ENCODE measurements at places on chromosomes 6 and 20.

DNA sequence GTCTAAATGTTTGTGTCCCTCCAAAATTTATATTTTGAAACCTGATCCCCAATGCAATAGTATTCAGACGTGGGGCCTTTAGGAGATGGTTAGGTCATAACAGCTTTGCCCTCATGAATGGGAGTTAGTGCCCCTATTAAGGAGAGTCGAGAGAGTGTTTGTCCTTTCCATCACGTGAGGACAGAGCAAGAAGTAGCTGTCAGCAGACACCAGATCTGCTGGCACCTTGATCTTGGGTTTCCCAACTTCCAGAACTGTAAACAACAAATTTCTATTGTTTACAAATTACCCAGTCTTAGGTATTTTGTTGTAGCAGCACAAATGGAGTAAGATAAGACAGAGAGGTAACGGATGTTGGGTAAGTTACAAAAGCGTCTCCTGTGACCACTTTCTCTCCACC, 46.6 kb downstream of the FAM50B start:
- no peak for DNase-seq

GRCh38 chr6:140105857-140106256, 731.4 kb upstream of the CITED2 start:
- no peak for DNase-seq

DNA sequence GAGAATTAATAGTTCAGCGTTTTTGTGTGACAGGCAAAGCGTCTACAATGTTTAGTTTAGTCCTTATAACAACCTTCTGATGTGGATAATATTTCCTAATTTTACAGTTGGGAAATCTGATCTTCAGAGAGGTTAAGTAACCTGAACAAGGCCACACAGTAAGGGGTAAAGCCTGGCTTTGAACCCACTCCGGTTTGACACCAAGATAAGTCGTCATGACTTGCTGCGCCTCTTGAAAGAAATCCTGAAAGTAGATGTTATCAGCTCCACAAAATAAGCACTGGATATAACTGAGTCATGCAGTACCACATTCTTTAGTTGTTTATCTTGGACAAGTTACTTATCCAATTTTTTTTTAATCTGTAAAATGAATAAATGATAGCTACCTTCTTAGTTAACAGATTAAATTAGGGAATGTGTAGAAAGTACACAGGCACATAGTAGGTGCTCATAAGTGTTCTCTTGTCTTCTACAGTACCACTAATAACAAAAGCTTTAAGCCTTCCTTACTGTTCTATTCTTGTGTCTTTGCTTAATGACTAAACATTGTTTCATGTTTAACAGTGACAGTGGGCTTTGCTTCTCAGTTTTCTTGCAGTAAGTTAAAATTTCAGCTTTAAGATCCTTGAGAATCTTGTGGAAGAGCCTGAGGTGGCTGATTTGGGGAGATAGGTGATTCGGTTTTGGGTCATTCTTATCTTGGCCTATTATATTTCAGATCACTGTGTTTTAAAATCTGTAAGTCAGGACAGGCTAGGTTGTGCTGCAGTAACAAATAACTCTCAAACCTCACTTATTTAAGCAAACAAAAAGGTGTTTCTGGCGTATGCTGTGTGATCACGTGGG, 2.1 kb downstream of the HIVEP1 start:
- no peak for DNase-seq

DNA sequence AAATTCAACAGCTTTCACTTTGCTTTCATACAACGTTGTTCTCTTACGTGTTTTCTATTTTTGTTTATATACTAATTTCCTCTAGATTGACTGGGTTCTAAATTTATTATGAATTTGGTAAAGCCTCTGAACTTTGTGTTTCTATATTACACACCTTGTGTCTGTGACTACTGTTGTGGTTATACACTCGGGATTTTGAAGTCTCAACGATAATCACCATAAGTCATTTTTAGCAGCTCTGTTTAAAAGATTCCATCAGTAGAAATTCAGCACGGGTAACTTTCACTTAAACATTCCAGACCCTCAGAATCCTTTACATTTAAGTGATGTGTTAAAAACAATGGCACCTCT, 31.8 kb upstream of the HBS1L start:
- no peak for DNase-seq

DNA sequence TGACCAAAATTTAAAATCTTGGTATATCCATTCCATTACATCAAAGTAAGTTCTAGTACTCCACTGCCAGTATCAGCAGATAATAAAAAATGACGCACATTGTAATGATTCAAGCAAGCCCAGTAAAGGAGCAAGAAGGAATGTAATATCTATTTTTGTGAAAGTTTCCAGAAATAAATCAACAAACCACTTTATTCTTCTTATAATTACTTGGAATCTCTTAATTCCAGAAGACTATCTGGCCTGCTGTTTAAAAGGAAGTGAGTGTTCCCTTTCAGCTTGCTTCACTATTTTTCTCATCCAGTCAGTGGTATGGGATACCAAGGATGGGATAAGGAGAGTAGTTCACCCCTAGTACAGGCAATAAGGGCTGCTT, 42.2 kb upstream of the DSE start:
- DNase-seq, result no peak

DNA sequence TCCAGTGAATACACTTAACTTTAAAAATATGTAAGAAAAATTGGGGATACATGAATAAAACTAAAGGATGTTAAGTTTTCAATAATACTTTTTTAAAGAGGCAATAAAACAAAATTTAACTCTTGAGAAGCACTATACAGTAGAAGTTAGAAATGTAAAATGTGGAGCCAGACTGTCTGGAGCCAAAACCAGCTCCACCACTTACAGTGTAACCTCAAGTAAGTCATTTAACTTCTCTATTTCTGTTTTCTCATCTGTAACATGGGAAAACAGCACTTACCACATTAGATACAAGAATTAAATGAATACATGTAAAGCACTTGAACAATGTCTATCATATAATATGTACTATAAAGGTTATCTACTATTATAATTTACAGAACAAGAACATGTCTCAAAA, 6.7 kb downstream of the ATG5 start:
- no peak for DNase-seq

GRCh38 chr6:23851522-23851921, 274.5 kb upstream of the NRSN1 start:
- peak; percentile 30 for DNase-seq

GRCh38 chr20:64067733-64068307, 4.8 kb downstream of the TCEA2 start:
- no peak for DNase-seq

- DNase-seq, result no peak
These were observed 8.8 kb downstream of the CDH4 start for GRCh38 chr20:61260905-61261304.

DNA sequence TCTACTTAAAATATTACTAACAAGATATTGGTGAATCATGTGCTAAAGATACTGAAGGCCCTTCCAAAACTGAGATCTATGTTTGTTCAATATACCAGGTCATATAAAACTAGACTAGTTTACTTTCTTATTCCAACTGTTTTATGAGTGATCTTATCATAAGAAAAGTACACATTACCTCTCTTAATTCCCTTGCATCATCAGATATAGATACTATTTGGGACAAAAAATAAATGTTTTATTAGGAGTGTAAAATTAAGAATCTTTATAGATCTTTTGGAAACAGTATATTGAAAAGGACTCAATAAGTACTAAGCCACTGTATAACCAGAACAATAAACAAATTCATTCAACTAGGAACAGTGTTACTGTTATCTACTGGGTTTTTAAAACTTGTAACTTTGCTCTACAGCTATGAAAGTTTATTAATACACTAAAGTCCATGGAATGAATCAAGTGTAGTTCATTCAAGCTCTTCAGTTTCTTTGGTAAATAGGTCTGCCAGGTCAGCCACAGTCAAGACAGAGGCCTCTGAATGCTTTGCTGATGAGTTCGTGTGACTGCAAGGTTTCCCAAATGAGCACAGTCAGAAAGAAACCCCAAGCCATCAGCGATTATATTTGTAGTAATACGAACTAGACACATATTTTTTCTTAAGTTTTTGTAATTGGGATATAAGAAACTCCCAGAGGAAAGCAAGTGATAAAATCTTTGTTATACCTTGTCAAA, 71.8 kb upstream of the FBXO30 start:
- DNase-seq, result no peak

GRCh38 chr6:169957351-169957963, 206.0 kb downstream of the ERMARD start:
- DNase-seq, result no peak

DNA sequence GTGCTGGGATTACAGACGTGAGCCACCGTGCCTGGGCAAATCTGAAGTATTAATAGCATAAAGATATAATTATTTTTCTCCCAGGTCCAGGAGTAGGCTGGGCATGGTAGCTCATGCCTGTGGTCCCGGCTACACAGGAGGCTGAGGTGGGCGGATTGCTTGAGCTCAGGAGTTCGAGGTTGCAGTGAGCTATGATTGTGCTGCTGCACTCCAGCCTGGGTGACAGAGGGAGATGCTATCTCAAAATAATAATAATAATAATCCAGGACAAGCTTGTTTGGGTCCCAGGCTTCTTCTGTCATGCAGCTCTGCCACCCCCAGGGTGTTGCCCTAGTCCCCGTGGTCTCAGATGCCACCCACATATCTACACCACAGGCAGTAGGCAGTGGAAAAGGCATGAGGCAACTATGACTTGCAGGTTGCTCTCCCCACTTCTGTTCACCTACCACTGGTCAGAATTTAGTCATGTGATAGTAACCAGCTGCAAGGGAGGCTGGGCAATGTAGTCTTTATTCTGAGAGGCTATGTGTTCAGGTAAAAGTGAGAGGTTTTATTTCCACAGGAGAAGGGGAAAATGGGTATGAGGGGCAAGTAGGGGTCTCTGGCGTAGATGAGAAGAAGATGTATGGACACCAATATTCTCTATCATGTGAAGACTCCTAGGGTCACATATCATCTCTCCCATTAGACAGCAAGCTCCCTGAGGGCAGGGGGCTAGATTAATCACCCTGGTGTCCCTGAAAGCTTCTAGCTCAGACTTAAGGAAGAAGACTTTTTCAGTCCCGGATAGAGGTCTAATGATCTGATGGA, 25.7 kb downstream of the TCF15 start:
- DNase-seq, result no peak

DNA sequence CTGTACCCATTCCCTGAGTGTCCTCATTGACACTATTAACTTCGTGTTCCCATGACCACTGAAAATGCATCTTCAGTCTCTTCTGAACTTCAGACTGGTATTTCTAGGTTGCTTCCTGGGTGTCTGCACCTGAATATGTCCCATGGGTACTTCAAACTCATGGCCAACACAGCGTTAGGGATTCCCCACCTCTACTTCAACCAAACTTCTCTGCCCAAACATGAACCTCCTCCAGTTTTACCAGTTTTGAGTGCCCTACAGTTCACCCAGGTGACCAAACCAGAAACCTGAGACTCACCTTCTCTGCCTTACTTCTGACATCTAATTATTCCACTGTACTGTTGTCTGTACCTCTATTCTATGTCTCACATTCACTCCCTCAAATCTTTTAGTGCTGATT, 99.5 kb upstream of the SUPT3H start:
- DNase-seq, result no peak

GRCh38 chr20:60817891-60818290, 434.2 kb upstream of the CDH4 start:
- DNase-seq, result no peak

DNA sequence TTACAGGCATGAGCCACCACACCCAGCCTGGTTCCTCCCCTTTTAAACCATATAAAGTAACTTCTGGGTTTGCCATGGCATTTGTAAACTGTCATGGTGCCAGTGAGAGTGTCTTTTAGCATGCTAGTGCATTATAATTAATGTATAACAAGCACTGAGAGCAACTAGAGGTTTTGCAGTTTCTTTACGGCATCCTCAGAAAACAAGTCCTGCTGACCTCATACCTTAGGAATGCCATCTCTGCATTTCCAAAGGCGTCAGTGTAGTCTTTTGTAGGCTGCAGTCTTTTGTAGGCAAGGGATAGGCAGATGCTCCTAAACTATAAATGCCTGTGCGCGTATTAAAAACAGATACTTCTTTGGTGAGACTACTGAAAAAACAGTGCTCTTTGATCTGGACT, 75.0 kb upstream of the EZR start:
- DNase-seq, result no peak

- no peak for DNase-seq
These were observed 75.7 kb upstream of the BHLHE23 start for GRCh38 chr20:63082308-63082938.

- no peak for DNase-seq
These were observed 49.1 kb downstream of the MAP7 start for GRCh38 chr6:136501096-136501495.

GRCh38 chr6:137704802-137705159, 162.3 kb upstream of the TNFAIP3 start:
- no peak for DNase-seq

- DNase-seq, result no peak
These were observed 494.9 kb upstream of the POU3F2 start for GRCh38 chr6:98339506-98339905.

GRCh38 chr6:109025639-109026038, 69.0 kb downstream of the SESN1 start:
- no peak for DNase-seq

DNA sequence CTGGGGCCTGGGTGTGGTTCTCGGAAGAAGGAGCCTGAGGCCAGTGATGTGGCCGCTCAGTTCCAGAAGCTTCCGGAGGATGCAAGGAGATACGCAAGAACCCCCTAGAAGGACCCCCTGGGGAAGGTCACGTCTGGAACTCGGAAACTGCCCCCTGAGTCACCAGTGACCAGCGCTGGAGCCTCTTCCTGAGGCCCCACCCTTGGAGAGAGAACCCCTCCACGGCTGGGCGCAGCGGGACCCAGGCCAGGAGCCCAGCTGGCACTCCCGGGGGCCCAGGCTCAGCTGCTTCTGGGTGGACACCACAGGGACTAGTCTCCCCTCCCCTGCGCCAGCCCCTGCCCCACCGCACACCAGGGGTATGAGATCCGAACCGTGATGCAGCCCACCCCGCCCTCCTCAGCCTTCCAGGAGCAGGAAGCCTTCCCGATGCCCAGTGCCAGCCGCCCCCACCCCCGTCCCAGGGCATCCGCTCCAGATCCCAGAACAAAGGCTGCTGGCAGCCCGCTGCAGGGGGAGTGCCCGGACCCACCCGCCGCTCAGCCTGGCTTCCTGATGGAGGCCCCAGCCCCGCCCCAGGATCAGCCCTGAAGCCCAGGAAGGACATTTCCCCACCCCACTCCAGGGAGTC, 7.5 kb downstream of the LAMA5 start:
- no peak for DNase-seq

GRCh38 chr6:142874676-142875075, 70.3 kb downstream of the HIVEP2 start:
- no peak for DNase-seq

GRCh38 chr6:24501914-24502313, 7.1 kb downstream of the ALDH5A1 start:
- no peak for DNase-seq

All from COR-L47 (cell line).